ENCODE measurements at places on chromosomes 6 and 20. TPM values are rescaled to one million over a fixed set of nuclear protein-coding genes. Genes with fewer than 3 reads are reported as not detected.

The DCDC2 gene
- not detected for total RNA-seq

The EHMT2 gene
- total RNA-seq, result 47.8 TPM

The PTK7 gene
- 35.1 TPM for total RNA-seq

The TAF11 gene
- 27.0 TPM for total RNA-seq

The THBS2 gene
- 9.4 TPM for total RNA-seq

The CDH4 gene
- 10.3 TPM for total RNA-seq

The C20orf141 gene
- total RNA-seq, result not detected

The SYCP2 gene
- total RNA-seq, result 6.8 TPM

Data from spleen (tissue), 13 donors.